Fibroblast of the aortic adventitia (primary cell): ENCODE measurements at places on chromosomes 13 and 19. TPM values are rescaled to one million over a fixed set of nuclear protein-coding genes. Genes with fewer than 3 reads are reported as not detected.

C19orf33 gene
- 0.45 and 1.7 TPM in 2 replicates for total RNA-seq

- DNase-seq = no peak
These were observed 746.4 kb downstream of the PCDH9 start for GRCh38 chr13:66483712-66484111.

TJP3 gene
- not detected in 2 replicates for total RNA-seq

TBXA2R gene
- 0.49 and 5.0 TPM in 2 replicates for total RNA-seq

- no peak for DNase-seq
These were observed 43.0 kb upstream of the MCF2L start for GRCh38 chr13:112926003-112926402.

- DNase-seq = no peak
These were observed 420 bp downstream of the DMKN start for GRCh38 chr19:35512831-35513627.

DNA sequence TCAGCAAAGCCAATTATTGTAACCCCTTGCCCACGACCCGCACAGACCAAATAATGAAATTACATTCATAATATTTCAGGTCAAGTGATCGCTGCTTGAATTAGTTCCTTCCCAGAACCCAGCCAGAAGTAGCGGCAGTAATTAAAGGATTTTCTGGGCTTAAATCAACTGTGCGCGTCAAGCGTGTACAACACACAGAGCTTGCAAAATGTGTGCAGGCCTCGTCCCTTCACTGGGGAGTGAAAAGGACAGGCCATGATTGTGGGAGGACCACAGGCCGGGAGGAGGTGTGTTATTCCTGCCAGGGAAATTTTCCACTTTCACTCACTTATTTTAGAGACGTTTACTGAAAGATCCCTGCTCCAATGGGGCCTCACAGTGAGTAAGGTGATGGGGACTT lies 84.9 kb downstream of the CHST8 start:
- no peak for DNase-seq

DNA sequence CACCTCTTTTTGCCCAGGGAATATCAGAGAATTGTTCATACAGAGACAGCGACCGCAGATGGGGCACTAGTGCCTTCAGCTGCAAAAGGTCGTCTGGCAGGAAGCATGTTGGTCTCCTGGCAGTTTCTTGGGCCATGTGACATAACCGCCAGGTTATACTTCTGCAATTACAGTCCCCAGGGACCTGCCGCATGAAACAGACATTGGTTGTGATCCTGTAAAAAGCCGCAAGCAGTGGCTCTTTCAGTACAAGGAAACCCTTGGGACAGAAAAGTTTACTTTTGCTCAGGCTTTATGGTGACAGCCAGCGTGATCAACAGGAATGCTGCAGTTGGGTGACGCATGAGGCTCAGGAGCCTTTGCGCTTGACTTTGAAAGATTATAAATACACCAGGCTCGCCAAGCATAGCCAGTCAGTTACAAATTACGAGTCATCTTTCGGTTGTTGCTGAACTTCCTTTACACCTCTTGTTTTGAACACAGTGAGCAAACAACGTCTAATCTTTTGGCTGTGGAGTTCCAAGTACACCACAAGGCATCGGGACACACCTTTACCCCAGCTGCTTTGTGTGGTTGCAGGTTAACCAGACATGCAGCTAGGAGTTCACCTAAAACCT lies 50.5 kb upstream of the UBE2L5 start:
- DNase-seq = peak; percentile 56

DNA sequence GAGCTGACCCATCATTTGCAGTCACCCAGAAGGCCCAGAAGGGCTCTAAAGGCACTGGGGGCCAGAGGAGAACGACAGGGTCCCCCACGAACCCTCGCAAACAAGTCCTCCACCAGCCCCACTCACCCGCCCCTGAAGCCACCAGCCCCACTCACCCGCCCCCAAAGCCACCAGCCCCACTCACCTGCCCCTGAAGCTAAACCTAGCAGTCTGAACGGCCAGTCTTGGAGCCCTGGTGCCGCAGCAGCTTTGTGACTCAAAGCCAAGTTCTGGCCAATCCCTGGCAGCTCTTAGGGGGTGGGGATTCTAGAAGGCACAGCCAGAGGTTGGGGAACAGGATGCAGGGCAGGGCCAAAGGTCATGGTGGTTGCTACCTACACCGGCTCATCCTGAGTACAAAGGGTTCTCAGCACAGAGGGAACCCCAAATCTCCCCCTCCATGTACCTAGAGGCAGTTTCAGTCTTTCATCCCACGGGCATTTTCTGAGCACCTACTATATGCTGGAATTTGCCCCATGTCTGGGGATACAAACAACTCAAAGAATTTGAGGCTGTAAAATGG lies at the start of gene IQCN:
Gene IQCN, minus strand, starts transcription at position 234 of the 562 bp plus-strand sequence. CDS start 4,974 bp downstream, outside the sequence.
- peak; percentile 43 for DNase-seq

GRCh38 chr19:5774921-5775320 lies 9.6 kb downstream of the PRR22 start:
- no peak for DNase-seq

DNA sequence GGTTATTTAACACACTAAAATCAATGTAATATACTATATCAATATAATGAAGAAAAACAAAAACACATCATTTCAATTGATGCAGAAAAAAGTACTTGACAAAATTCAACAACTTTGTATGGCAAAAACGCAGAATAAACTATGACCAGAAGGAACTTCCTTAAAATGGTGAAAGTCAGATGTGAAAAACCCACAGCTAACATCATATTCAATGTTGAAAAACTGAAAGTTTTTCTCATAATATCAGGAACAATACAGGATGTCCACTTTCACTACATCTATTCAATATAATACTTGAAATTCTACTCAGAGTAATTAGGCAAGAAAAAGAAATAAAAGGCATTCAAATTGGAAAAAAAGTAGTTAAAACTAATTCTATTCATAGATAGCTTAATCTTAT lies 50.3 kb downstream of the SPRY2 start:
- DNase-seq = no peak

GRCh38 chr13:32638739-32639138 lies 52.5 kb downstream of the PDS5B start:
- DNase-seq = no peak

GRCh38 chr19:33201886-33202545 lies 7.9 kb downstream of the LRP3 start:
- no peak for DNase-seq

- no peak for DNase-seq
These were observed 17.6 kb upstream of the TUBGCP3 start for GRCh38 chr13:112605531-112605990.

DNA sequence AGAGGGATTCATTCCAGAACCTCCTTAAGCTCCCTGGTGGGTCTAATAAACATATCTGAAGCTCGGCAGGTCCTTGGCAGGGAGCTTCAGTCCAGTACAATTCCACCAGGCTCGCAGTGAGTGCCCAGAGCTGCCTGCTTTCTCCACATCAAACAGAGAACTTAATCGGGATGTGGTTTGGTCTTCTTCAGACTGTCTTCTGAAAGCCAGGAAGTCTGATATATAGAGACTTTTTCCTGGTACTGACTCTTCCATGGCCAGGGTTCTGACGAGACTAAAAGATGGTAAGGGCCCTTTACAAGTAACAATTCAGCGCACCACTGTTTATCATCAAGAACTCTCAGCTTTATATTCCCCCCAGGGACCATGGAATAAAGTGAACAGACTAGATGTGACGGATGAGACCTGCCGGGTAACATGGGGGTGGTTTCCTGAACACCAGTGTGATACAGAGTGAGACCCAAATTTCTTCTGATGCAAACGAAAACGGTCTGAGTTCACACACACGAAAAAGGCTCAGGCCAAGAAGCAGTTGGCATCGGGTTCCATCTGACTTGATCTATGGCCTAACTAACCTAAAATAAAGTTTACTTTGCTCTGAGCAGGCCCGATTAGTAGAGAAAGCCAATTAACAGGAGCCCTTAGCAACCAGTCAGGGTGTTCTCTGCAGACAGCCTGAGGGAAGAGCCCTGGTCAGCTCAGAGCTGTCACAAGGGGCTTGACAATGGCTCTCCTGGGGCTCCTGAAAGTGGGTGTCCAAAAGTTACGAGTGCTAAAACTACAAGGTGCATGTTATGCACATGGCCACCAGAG lies 29.0 kb downstream of the RANBP3 start:
- peak; percentile 54 for DNase-seq
